Camera-type eye (tissue), 1 donor: ENCODE measurements at places on chromosomes 7 and 10. TPM values are rescaled to one million over a fixed set of nuclear protein-coding genes. Genes with fewer than 3 reads are reported as not detected.

Gene PLA2G12B
- total RNA-seq = not detected

Gene GPR26
- total RNA-seq = 1.4 TPM

Gene ANKRD26
- 35.2 TPM for total RNA-seq

Gene CADPS2
- total RNA-seq = 29.2 TPM

Gene SEC23IP
- total RNA-seq = 27.5 TPM

Gene HOXA1
- 0.44 TPM for total RNA-seq

Gene MBLAC1
- 3.1 TPM for total RNA-seq

Gene NFE2L3
- total RNA-seq = 3.7 TPM

Gene ACBD7
- 9.8 TPM for total RNA-seq

Gene NRAP
- total RNA-seq = 13.0 TPM

Gene CUBN
- total RNA-seq = 14.3 TPM

Gene CFTR
- 2.5 TPM for total RNA-seq

Gene CPA1
- 0.66 TPM for total RNA-seq

Gene TRIM50
- not detected for total RNA-seq

Gene ANKRD1
- total RNA-seq = 5.3 TPM

Gene CEP55
- 7.3 TPM for total RNA-seq

Gene LAMB1
- total RNA-seq = 206 TPM

Gene POLR3A
- total RNA-seq = 30.6 TPM

Gene PNLIP
- not detected for total RNA-seq

Gene ZNF679
- not detected for total RNA-seq

Gene EFCAB10
- 0.99 TPM for total RNA-seq

Gene ANLN
- total RNA-seq = 21.6 TPM

Gene SPDYE5
- 0.22 TPM for total RNA-seq

Gene LRRC61
- total RNA-seq = 26.6 TPM

Gene PHKG1
- total RNA-seq = 4.7 TPM

Gene LAMTOR4
- total RNA-seq = 77.6 TPM

Gene OPN1SW
- 35.2 TPM for total RNA-seq

Gene NUTM2E
- total RNA-seq = 0.33 TPM

Gene MEST
- 337 TPM for total RNA-seq

Gene C10orf53
- total RNA-seq = not detected

Gene EBLN1
- total RNA-seq = not detected

Gene H2BK1
- not detected for total RNA-seq

Gene FAM24B
- total RNA-seq = 5.3 TPM

Gene ATP6V1F
- total RNA-seq = 76.9 TPM

Gene SEMA3A
- total RNA-seq = 134 TPM

Gene STAMBPL1
- total RNA-seq = 25.1 TPM

Gene SLC26A3
- total RNA-seq = not detected

Gene LGI1
- 12.0 TPM for total RNA-seq

Gene CRPPA
- 9.6 TPM for total RNA-seq

Gene MAPK8
- total RNA-seq = 186 TPM

Gene IFIT3
- 11.8 TPM for total RNA-seq

Gene BLOC1S2
- total RNA-seq = 25.6 TPM

Gene C10orf143
- 0.71 TPM for total RNA-seq

Gene ZNF438
- 11.3 TPM for total RNA-seq

Gene MMP21
- 1.2 TPM for total RNA-seq

Gene DDC
- 4.3 TPM for total RNA-seq

Gene NEUROD6
- 0.93 TPM for total RNA-seq

Gene CTTNBP2
- 19.7 TPM for total RNA-seq

Gene CFAP70
- total RNA-seq = 4.9 TPM

Gene CLDN4
- total RNA-seq = 15.8 TPM

Gene GPR85
- total RNA-seq = 26.8 TPM

Gene CALHM1
- not detected for total RNA-seq

Gene LIPF
- total RNA-seq = not detected

Gene IGFBP1
- total RNA-seq = not detected
